ENCODE measurements at places on chromosomes 3 and 15. TPM values are rescaled to one million over a fixed set of nuclear protein-coding genes. Genes with fewer than 3 reads are reported as not detected.

DNA sequence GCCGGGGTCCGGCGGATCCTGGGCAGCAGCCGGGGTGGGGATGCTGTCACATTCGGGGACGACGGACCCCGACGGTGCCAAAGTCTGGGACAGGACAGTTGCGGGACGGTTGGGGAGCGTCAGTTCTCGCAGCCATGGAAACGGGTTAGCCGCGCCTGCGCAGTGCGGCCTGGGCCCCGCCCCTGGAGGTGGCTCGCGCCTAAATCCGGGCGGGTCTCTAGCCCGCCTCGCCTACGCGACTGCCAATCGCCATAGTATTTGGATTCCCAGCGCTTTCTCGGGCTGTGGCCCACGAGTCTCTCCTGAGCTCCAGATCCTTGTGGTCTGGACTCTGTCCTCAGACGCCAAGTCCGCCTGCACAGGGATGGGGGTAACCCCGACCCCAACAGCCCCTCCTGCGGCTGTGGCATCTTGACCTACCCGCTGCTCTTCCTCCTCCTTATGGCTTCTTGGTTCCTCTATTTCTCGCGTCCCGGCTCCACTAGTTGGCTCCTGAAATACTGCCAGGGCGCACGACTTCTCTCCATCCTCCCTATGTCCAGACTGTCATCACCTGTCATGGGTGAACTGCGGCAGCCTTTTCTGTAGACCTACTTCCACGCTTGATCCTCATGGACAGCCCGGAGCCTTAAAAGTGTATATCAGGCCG is at the start of gene ZMYND10:
ZMYND10 (minus strand) TSS at position 147 of the 649 bp plus-strand sequence. CDS start 153 bp downstream, outside the sequence.
- peak; percentile 76 for DNase-seq

DNA sequence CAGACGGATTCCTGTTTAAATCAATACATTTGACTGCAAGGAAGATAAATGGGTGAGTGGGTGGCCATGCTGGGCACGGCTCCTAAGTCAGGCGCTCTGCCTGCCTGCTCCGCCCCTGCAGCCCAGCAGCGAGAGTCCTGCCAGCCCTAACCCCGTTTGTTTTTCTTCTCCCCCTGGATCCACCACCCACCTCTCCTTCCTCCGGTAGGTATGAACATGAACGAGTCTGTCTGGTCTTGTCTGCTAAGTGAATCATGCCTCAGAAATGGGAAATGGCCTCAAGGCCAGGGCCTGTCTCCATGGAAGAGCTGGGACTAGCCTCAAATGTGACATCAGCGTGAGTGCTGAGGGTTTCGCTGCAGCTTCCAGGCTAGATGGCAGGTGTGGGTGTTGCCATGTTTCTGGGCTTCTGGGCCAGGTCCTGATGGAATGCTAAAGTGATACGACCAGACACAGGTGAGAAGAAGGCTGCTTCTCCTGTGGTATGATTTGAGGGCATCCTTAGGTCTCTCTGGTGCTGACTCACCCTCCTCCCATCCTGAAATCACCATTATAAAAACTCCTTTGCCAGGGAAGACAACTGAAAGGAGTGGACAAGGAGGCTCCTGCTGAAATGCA is 5.6 kb upstream of the FEM1B start:
- DNase-seq: peak; percentile 69

DNA sequence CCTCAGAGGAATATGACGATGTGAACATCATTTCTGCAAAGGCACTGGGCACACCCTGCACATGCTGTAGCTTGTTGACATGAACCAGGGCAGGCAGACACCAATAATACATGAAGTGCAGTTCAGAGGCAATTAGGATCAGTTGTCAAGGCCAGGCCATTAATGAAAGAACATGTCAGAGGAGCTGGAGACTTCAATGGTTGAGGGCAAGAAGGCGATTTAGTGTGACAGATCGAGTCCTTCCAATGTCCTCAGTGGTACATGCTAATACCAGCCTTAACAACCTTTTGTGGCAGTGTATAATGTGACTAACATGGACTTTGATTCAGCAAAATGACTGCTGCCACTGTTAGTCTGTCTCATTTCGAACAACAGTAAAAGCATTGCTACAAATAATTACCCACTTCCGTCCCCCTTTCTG is 205.2 kb upstream of the NANOGP8 start:
- DNase-seq: no peak

DNA sequence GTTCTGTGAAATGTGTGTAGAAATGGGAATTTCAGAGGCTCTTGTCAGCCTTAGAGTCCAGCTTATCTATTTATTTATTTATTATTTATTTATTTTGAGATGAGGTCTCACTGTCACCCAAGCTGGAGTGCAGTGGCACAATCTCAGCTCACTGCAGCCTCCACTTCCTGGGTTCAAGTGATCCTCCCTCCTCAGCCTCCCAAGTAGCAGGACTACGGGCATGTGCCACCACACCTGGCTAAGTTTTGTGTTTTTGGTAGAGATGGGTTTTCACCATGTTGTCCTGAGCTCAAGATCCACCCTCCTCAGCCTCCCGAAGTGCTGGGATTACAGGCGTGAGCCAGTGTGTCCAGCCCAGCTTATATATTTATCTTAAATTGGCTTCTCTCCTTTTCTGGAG is 11.5 kb downstream of the CNOT10 start:
- no peak for DNase-seq

- no peak for DNase-seq
Measured at GRCh38 chr3:38229036-38229435, 36.6 kb upstream of the SLC22A13 start.

- no peak for DNase-seq
Measured at GRCh38 chr3:71713041-71713440, 12.2 kb downstream of the EIF4E3 start.

DNA sequence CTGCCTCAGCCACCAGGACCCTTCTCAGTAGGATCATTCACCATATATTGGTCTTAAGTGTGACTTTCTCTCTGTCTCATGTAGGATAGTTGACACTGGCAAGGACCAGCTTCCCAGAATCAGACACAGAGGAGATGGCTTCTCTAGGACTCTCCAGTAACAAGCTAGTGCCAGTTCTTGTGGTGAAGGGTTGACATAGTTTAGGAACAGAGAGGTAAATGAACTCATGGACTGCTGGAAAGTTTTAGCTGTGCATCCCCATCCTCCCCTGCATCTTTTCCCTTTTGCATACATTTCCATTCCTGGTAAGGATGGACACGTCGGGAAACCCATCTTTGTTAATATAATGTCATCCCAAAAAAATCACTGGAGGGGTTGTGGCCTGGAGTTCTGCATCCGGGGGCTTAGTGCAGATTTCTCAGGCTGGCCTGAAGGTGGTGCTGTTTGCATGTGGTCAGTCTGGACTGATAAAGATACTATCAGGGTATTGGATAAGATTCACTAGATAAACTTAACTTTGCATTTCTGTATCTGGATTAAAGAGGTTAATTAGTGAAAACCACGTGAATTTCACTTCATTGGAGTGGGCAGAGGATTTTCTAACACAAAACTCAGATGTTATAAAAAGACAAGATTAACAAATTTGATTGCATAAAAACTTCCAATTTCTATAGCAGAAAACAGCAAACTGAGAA is 110.8 kb downstream of the TBC1D2B start:
- peak; percentile 70 for DNase-seq

DNA sequence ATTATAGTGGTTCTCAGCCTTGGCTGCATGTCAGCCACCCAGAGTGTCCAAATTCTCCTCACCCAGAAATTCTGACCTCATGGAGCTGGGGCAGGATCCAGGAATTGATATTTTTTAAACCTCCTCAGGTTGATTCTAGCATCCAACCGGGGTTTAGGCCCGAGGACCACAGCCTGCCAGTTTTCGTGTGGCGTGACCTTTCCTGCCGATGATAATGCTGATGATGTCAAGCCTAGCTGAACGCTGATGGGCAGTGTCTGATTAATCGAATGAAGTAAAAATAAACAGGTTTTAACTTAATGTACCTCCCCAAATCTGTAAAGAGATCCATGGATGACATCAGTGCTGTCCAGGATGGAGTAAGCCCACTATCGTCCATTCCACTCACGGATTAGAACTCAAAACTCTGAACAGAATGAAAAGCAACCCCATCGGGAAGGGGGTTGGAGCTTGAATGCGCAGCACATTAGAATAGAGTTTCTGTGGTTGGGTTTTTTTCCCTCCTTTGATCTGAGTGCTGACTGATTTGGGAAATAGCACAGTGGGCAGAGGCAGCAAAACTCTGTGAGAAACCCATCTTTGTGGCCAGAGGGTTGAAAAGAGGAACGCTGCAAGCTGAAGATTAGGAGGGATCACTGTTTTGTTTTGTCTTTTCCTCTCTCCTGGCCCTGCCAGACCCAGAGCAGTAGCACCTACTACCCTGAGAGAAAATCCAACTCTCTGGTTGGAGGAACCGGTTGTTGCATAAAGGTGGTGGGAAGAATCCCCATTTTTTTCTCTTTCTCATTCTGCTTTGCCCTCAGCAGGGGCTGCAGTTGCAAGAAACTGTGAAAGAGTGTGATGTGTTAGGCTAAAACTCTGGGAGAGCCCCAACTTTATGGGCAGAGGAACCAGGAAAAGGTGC is 153.9 kb downstream of the APBA2 start:
- DNase-seq: no peak

GRCh38 chr15:28147801-28148200 is 48.7 kb upstream of the OCA2 start:
- DNase-seq: no peak

DNA sequence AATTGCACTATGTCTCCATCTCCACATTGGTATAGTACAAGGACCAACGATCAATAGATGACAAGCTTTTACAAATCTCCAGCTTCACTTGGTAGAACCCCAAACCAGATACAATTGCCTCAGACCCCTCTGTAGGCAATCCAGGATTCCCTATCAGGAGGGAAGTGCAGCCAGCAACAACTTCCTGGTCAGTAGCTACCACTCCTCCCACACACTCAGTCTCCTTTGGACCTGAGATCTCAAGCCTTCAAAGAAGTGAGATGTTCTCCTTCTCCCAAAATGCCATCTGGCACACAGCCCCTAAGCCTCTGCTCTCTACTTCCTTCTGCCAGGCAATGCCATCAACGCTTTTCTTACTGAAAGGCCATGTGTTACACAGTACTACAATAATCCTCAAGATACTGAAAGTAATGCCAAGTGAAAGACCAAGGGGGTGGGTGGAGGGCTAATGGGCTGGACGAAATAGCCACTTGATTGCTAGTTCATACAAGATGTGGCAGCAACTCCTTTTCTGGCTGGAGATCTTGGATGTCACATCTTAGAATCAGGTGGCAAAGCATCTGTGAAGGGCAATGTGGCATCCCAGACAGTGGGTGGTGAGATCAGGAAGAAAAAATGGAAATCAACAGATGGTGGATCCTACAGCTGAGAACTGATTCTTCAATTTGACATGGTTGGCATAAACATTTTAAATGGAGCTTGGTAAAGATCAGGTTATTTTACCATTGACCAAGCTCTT is 75.3 kb upstream of the ACP3 start:
- no peak for DNase-seq

DNA sequence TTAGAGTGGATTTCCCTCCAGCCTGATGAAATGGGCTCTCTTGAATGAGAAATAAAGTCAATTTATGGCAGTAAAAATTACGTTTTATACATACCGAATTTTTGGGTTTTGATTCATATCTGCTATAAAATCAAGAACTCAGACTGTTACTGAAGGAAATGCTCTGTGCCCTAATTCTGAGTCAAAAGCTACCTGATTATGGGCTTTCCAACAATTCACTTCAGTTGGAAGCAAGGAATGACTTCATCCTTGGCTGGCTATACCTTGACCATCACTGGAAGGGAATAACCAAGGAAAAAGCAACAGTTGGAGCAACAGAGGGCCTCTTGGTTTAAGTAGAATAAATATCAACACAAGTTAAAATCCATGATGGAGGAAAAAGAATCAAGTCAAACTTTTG is 88.6 kb downstream of the ZNF385D start:
- DNase-seq: no peak

DNA sequence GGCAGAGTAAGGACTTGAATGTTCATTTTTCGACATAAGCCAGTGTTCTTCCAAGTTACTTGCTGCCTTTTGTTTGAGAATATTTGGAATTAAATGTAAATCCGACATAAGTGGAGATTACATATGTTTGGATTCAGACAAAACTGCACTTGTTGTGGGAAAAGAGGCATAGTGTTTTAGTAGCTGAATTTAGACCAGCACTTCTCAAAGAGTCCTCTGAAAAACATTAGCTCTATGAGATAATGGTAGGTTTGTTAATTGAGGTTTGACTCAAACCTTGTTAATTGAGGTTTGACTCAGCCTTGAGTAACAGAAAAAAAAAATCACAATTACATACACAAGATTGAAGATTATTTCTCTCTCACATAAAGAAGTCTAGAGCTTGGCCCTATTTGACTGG is 132.5 kb downstream of the NSUN3 start:
- no peak for DNase-seq

GRCh38 chr3:172607305-172608121 is 84.3 kb upstream of the TNFSF10 start:
- DNase-seq: peak; percentile 47

- DNase-seq: peak; percentile 31
Measured at GRCh38 chr3:24263069-24263668, 231.5 kb downstream of the THRB start.

DNA sequence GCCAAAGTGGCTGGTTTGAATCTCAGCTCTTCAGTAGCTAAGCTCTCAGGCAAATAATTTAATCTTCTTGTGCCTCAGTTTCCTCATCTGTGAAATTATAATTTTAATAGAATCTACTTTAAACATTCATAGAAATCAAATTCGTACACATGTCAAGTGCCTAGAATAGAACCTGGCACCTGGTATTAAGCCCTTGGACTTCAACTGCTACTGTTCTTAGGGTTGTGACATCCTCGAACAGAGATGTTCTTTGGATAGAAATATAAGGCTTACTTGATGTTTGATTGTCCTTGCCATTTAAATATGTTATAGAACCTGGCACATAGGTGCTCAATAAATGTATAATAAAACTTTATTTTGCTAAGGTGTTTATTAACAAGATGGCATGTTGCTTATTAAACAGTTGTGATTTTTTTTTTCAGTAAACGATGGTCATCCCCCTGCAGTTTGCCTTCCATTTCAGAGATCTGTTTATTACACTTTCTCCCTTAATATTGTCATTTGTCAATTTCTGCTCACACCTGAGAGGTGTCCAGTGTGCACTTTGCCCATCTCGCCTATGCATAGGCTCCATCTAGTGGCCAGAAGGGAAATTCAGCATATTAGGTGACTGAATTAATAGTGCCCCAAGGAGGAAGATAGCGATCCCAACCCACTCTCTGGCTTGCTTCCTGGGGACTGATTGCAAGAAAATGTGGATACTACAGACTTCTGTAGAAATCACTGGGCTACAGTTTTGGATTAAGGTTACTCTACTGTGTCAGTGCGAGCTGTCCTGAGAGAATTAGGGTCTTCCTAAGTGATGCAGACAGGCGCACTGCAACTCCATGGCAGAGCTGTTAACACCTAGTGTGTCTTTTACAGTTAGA is 10.7 kb downstream of the IGF1R start:
- peak; percentile 71 for DNase-seq

- no peak for DNase-seq
Measured at GRCh38 chr3:5191555-5192304, 4.2 kb downstream of the EDEM1 start.

DNA sequence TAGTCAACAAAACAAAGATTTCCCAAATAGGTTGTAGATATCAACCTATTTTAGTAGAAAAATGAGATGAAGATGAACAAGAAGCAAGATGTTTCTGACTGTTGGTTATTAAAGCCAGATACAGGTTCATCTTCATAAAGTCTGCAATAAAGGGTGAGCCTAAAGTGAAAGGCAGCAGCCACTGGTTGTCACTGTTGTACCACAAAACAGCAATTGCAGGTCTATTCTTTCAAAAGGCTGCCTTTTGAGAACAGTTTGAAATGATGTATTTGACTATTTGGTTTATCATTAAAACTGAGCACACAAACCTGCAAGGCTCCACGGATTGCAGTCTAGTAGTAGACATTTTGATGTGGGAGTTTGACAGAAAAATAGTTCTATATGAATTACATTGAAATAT is 543.4 kb downstream of the GBE1 start:
- no peak for DNase-seq

BSN gene
- 0.82 TPM for total RNA-seq

BRK1 gene
- 107 TPM for total RNA-seq

ONECUT1 gene
- not detected for total RNA-seq

GUCA1C gene
- not detected for total RNA-seq
